A172 (cell line): ENCODE measurements at places on chromosomes 12 and 14. TPM values are rescaled to one million over a fixed set of nuclear protein-coding genes. Genes with fewer than 3 reads are reported as not detected.

TSPAN8 gene
- 40.6 and 55.8 TPM in 2 replicates for total RNA-seq

FGF6 gene
- total RNA-seq = not detected in 2 replicates

DNA sequence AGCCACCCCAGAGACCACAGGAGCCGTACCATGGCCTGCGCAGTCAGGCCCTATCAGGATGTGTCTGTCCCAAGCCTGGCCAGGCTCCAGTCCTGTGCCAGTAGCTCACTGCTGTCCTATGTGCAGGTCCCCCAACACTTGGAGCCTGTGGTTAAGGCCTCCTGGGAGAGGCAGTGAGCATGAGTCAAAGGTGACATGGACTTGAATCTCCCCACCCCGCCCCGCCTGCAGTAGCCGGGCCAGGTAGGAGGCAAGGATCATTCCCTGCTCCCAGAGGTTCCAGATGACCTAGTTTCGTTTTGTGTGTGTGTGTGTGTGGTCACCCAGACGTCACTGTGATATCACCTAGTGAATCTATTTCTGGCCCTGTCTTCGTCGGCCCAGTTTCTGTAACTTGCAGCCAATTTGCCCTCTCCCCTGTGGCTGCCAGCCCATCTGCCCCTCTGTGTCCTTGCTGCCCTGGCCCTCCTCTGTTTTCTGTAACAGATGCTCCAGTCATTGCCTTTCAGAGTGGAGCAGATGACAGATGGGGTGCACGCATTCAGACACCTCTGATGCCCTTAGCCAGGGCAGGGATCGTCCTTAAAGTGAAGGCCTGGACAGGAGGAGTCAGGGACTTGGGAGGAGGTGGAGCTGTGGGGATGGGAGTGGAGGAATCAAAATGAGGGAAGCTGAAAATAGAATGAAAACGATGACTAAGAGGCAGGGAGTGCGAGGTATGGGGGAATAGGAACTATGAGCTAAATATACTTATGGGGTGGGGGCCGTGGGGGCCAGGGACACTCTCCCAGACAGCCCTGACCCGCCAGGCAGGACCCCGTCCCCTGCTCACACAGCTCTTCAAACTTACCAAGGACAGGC is 37.4 kb downstream of the SLC6A12 start:
- DNase-seq = peak; percentile 70

MIP gene
- total RNA-seq = not detected in 2 replicates

- peak; percentile 62 for DNase-seq
Measured at GRCh38 chr14:73661872-73662271, 17.1 kb downstream of the DNAL1 start.
